ENCODE measurements at places on chromosomes 2 and 18. TPM values are rescaled to one million over a fixed set of nuclear protein-coding genes. Genes with fewer than 3 reads are reported as not detected.

OTX1 gene
- total RNA-seq, result 6.4 TPM

EML6 gene
- total RNA-seq, result 11.4 TPM

MARCHF4 gene
- total RNA-seq, result 2.9 TPM

RSAD2 gene
- total RNA-seq, result 7.9 TPM

NCKAP5 gene
- 58.8 TPM for total RNA-seq

PUM2 gene
- total RNA-seq, result 216 TPM

COLEC12 gene
- 67.2 TPM for total RNA-seq

RGPD4 gene
- total RNA-seq, result 2.2 TPM

AAK1 gene
- total RNA-seq, result 59.2 TPM

DCDC2C gene
- total RNA-seq, result 1.6 TPM

SKOR2 gene
- 1.2 TPM for total RNA-seq

CTIF gene
- 44.0 TPM for total RNA-seq

LDLRAD4 gene
- total RNA-seq, result 83.4 TPM

CCDC102B gene
- total RNA-seq, result 61.4 TPM

EHD3 gene
- 13.4 TPM for total RNA-seq

SCYGR4 gene
- not detected for total RNA-seq

DSC1 gene
- 1.8 TPM for total RNA-seq

ANKRD30B gene
- not detected for total RNA-seq

SLC4A1AP gene
- 38.5 TPM for total RNA-seq

GKN2 gene
- total RNA-seq, result not detected

HOXD12 gene
- total RNA-seq, result not detected

RTP5 gene
- total RNA-seq, result not detected

SCN3A gene
- total RNA-seq, result 40.8 TPM

GKN1 gene
- total RNA-seq, result not detected

PXDN gene
- total RNA-seq, result 174 TPM

C1GALT1C1L gene
- total RNA-seq, result 1.3 TPM

ZSWIM2 gene
- total RNA-seq, result not detected

SGPP2 gene
- total RNA-seq, result 2.0 TPM

SIX2 gene
- total RNA-seq, result 12.4 TPM

FHOD3 gene
- 49.9 TPM for total RNA-seq

ORC2 gene
- 28.0 TPM for total RNA-seq

BCL11A gene
- 29.0 TPM for total RNA-seq

G6PC2 gene
- 4.2 TPM for total RNA-seq

PJVK gene
- total RNA-seq, result 6.2 TPM

ABCG8 gene
- total RNA-seq, result 0.27 TPM

ZNF804A gene
- 21.1 TPM for total RNA-seq

MPHOSPH10 gene
- total RNA-seq, result 25.7 TPM

IL1F10 gene
- not detected for total RNA-seq

GRHL1 gene
- total RNA-seq, result 12.4 TPM

SERPINB11 gene
- total RNA-seq, result 0.93 TPM
